RPMI7951 (cell line): ENCODE measurements at places on chromosomes 7 and 10.

GRCh38 chr7:77157446-77157845, 35.0 kb downstream of the CCDC146 start:
- no peak for DNase-seq

- DNase-seq: no peak
These were observed 58.6 kb upstream of the EFCAB10 start for GRCh38 chr7:105639667-105640493.

GRCh38 chr7:134554417-134554966, 5.6 kb downstream of the AKR1B15 start:
- DNase-seq: no peak

- DNase-seq: peak; percentile 75
These were observed 46.6 kb downstream of the ALOX5 start for GRCh38 chr10:45420453-45421192.

DNA sequence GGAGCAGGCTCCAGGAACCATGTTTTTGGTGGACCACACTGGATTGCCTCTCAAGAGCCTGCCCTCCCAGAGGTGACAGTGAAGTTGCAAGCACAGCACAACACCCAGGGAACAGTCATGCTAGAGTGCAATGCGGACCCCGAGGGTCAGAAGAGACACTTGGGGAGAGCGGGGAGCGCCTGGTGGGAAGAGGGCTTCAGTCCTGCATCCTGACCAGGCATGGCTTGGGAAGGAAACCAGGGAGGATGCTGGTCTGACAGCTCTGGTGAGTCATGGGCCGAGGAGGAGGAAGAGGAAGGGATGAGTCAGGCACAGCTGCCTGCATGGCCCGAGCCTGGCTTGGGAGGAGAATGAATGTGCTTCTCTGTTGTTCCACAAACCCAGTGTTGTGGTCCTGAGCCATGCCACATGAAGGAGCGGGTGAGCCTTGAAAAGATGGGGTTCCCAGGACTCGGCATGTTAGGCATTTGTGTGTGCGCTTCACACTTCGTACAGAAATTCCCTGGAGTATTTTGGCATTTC, 29.5 kb upstream of the ANKRD2 start:
- DNase-seq: peak; percentile 98

DNA sequence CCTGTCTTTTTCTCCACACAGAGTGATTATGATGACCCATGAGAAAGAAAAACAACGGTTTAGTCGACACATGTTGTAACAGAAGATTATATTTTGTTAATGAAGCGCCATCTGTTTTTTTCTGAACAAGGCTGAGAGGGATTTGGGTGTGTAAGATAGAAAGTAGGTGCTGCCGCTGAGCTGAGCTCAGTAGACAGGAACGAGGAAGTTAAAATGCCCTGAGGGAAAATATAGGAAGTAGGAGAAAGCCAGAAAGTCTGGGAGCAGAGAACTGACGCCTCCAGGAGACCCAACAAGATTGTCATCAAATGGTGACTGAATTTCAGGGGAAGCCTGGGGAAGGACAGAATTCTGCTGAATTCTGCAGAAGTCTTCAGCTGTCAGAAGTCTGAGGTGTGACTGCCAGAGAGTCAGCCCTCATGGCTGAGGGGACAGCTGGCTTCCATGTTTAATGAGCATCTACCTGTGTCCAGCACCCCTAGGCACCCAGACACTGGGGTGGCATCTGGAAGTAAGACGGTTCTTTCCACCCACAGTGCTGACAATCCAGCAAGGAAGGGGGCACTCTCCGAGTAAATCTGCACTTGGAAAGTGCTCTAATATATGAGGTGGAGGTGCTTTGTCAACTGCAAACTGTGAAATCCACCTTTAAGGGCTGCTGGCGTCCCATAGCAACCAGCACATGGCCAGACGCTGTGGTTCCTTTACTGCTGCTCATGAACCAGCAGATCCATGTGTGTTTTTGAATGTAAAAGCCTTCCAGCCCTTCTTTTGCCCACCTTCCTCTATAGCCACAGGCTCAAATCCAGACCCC, 12.5 kb upstream of the TSPAN15 start:
- DNase-seq: peak; percentile 80

DNA sequence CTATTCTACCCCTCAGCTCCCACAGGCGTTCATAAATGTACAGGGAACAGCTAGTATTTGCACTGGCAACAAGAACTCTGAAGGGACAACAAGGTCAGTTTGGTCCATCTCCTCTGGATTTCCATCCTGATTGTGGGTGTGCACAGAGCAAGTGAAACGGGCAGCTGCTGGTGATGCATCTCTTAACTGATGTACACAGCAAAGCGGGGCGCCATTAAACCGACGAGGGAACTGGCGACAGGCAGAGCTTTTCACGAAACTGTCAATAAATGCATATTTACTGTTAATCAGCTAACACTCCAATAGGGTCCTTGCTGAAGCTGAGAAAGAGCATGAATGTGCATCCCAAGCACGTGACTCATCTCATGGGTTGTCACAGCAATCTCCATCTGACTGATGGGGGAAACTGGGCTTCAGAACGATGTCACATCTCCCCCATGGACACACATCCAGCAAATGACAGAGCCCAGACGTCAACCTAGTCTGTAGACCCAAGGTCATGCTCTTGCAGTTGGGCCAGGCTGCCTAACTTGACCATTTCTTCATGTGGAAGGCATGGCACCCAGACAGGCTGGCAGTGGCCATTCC, 54.2 kb downstream of the FAM53B start:
- DNase-seq: no peak

- peak; percentile 92 for DNase-seq
These were observed 991.5 kb downstream of the NRG3 start for GRCh38 chr10:82866424-82867020.

- no peak for DNase-seq
These were observed 42.2 kb upstream of the CAMK2B start for GRCh38 chr7:44367475-44368043.

DNA sequence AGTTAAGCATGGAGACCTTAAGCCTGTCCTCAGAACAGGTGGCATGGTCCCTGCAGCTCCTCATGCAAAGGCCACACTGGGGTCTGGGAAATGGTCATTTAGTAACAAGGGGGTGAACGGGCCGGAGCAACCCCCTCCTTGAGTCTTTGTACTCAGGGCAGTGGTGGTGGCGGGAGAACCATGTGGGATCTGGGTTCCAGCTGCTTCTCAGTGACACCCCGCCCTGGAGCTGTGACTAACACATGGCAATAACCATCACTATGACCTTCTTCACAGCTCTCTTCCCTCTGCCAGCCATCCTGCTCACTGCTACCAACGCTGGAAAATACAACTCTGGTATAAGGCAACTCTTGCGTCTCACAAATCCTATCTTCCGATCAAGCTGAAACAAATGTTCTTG, 203.4 kb upstream of the FRMD4A start:
- DNase-seq: peak; percentile 33

DNA sequence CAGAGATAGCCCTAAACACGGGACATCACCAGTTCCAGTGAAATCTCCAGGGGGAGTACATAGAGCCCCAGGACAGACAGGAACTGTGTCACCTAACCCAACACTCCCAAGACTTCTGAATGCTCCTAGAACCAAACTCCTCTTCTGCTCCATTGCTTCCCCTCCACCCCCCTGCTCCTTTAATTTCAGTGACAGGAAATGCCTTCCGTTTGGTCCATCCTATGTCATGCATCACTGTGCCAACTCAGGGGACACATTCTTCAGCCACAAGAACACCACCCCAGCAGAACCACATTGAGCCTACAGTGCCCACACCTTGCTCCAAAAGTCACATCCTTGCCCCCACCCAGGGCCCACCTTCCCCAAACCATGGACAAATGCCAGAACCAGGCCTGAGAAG, 100.5 kb downstream of the KCNMA1 start:
- no peak for DNase-seq

DNA sequence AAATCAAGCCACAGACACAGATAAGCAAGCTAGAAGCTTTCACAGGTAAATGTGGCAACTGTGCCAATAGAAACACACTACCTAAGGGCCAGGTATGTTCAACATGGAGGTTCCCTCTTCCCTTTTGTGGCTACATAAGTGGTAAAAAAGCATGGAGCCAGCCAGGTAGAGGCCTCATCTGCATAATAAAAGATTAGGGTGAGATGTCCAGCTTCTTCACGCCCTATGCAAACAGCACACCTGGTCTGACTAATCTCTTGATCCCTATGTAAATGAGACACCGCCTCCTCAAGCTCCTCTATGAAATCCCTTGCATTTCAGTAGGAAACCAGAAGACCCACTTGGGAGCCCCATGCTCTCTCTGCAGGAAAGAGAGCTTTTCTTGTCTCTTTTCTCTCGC, 282.2 kb downstream of the NEBL start:
- DNase-seq: no peak

GRCh38 chr10:33815776-33816175, 481.3 kb upstream of the NRP1 start:
- peak; percentile 31 for DNase-seq

GRCh38 chr7:131691454-131692130, 135.2 kb upstream of the PODXL start:
- no peak for DNase-seq

GRCh38 chr10:80126876-80127275, 5.7 kb upstream of the PLAC9 start:
- DNase-seq: no peak

- DNase-seq: no peak
These were observed 44.3 kb downstream of the NRF1 start for GRCh38 chr7:129655811-129656210.

DNA sequence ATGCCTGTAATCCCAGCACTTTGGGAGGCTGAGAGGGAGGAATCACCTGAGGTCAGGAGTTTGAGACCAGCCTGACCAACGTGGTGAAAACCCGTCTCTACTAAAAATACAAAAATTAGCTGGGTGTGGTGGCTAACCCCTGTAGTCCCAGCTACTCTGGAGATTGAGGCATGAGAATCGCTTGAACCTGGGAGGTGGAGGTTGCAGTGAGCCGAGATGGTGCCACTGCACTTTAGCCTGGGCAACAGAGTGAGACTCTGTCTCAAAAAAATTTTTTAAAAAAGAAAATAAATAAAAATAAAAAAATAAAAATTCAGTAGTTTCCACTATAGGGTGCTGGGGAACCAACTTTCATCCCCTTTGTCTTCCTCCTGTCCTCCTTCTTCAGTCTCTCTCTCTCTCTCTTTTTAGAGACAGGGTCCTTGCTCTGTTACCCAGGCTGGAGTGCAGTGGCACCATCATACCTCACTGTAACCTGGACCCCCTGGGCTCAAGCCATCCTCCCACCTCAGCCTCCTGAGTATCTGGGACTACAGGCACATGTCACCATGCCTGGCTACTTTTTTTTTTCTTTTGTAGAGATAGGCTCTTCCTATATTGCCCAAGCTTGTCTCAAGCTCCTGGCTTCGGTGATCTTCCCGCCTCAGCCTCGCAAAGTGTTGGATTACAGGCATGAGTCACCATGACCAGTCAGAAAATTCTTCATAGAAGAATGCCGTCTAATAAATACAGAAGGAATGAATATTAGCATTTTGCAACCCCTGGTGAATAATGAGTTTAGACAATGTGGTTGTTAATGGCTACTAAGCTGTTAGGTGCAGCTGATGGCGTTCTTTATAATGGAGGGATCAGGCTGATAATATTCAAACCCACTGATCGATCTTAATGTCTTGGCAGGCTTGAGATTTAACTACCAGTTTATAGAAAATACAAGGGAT, 20.6 kb downstream of the RBM20 start:
- peak; percentile 77 for DNase-seq

- no peak for DNase-seq
These were observed 444.2 kb upstream of the MKI67 start for GRCh38 chr10:128570319-128570995.

DNA sequence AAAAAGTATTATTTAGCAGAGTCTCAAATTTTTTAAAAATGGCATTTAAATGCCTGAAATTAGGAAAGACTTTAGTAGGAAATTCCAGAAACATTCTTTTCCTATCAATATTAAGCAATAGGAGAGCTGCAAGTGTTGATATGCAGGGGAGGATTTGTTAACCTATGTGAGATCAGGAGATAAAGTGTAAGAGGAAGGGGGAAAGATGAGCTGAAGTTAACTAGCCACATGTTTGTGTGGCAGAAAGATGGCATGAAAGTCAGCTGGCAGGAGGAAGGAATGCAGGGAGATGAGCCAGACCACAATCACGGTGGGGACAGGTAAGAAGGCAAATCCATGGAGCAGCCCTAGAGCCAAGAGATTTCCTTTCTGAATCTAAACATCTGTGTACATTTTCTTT, 303.6 kb downstream of the MAGI2 start:
- no peak for DNase-seq

GRCh38 chr7:1769286-1770200, 99.5 kb downstream of the ELFN1 start:
- DNase-seq: no peak

DNA sequence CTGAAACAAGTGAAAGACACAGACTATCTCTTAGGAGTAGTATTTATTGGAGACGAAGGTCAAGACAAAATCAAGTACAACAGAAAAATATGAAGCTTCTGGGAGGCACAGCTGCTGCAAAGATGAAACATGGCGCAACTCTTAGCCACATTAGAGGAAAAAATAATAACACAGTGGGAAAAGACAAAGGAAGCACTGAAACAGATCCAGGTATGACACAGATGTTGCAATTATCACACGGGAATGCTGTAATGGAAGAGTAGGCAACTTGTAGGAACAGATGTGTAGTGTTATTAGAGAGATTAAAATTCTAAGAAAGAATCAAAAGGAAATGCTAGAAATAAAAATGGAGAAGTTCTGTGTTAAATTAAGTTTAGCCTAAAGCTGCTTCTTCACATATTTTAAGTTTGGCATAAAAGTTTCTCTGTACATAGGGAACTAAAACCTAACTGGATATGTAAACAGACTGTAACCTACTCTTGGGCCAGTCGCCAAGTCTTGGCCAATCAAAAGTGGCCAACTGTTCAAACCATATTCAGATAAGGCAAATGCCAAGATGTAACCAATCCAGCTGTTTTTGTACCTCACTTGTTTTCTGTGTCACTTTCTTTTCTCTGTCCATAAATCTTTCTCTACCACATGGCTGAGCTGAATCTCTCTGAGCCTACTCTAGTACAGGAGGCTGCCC, 1132.0 kb upstream of the LRRTM3 start:
- peak; percentile 16 for DNase-seq

GRCh38 chr10:124722798-124723783, 21.1 kb downstream of the FAM53B start:
- DNase-seq: no peak

- DNase-seq: no peak
These were observed 67.8 kb downstream of the TBXAS1 start for GRCh38 chr7:139896831-139897230.

- no peak for DNase-seq
These were observed at the start of gene PON1 for GRCh38 chr7:95324431-95324830. PON1 (minus strand) TSS chr7:95324532; CDS start chr7:95324475, 57 bp downstream.

DNA sequence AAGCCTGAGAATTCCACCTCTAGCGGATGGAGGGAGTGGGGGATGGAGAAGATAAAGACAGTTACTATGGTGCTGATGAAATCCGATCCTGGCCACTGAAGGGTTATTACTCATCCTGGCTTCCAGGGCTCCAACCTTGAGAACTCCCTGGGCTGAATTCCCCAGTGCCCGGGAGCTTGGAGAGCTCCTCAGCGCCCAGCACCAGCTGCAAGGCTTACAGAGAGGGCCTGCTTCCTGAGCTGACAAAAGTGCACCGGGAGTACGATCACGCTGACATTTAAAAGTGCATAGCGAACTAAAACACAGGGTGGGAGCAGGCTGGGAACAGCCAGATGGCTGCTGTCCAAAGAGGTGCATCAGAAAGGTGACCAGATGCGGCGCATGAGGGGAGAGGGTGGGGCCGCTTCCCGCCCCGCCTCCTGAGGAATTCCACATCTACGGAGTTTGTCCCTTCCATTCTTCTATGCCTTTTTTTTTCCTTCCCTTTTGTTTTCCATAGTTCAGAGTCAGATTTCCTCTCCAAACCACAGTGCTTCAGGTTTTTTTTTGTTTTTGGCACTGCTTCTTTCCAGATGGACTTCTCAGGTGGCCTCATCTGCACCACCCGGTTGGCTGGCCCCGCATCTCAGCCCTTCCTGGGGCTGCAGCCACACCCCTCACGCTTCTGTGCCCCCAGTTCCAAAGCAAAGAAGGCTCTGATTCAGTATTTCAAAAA, 62.4 kb upstream of the MKRN1 start:
- peak; percentile 97 for DNase-seq
